H1 (cell line): ENCODE measurements at places on chromosomes 16 and 17. TPM values are rescaled to one million over a fixed set of nuclear protein-coding genes. Genes with fewer than 3 reads are reported as not detected.

- no peak for DNase-seq
Observed at GRCh38 chr16:3171181-3171854, 16.7 kb upstream of the OR1F1 start.

DNA sequence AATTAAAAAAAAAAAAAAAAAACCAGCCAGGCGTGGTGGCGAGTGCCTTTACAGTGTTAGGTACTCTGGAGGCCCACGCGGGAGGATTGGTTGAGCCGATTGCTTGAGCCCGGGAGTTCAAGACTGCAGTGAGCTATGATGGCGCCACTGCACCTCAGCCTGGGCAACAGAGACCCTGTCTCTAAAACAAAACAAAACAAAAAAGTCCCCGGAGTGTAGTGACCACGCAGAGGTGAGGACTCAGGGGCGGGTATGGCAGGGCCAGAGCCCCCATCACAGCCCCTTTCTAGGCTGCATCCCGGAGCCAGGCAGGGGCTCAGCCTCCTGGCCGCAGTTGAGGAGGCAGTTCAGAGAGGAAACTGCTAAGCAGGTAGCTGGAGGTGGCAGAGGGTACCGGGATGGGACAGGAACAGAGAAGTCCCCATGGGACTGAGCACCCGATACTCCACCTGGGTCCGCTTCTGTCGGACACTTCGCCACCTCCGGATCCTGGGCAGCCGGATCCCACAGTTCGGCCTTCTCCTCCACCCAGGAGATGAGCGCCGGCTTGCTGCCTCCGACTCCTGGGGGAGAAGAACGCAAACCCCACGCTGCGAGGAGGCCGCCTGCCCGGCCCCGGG, 800 bp downstream of the ZNF747 start:
- no peak for DNase-seq

The GPR142 gene
- not detected in 2 replicates for total RNA-seq

DNA sequence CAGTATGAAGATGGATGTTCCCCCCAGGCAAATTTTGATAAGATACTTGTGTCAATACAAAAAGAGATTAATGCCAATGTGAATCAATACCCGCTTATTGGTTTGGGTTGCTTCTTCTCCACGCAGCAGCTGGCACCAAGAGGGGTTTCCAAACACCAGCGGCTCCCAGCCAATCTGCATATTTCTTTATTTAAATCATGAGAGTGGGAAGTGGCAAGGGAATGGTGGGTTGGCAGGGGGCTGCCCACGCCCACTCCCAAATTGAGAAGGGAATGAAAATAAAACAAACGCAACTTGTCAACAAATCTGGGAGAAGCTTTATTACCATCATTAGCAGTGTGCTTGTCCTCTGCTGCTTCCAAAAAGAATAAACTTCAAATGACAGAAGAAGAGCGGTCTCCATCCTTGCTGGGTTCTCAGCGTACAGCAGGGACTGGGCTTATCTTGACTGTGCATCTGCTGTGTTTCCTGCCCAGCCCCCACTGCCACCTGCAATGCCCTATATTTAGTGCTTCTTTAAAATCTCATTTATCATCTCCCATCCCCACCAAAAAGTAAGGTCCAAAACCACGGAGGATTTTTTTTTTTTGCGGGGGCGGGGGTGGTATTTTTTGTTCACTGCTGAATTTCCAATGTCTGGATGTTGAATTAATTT, 34.9 kb upstream of the C16orf78 start:
- no peak for DNase-seq

DNA sequence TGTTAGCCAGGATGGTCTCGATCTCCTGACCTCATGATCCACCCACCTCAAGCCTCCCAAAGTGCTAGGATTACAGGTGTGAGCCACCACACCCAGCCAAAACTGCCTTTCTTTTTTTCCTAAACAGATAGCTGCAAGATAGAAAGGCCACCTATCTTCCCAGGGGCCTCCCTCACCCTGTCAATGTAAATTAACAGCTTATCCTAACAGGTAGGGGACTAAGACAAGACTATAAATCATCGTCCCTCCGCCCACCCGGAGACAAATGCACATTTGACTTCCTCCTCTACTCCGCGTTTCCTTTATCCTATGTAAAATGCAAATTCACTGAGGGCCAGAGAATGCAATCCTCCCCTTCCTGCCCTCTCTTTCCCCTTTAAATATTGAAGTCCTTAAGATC, 71.4 kb downstream of the MARF1 start:
- DNase-seq: no peak

The GPS1 gene
- 153 and 157 TPM in 2 replicates for total RNA-seq

The SPHK1 gene
- 2.4 and 2.6 TPM in 2 replicates for total RNA-seq

- no peak for DNase-seq
Observed at GRCh38 chr16:2514333-2515179, 804 bp downstream of the ATP6V0C start.

The SLC22A31 gene
- 10.6 and 11.1 TPM in 2 replicates for total RNA-seq

The SULT1A3 gene
- total RNA-seq: 10.9 and 13.8 TPM in 2 replicates

- no peak for DNase-seq
Observed at GRCh38 chr17:78623541-78623940, 46.3 kb upstream of the DNAH17 start.

DNA sequence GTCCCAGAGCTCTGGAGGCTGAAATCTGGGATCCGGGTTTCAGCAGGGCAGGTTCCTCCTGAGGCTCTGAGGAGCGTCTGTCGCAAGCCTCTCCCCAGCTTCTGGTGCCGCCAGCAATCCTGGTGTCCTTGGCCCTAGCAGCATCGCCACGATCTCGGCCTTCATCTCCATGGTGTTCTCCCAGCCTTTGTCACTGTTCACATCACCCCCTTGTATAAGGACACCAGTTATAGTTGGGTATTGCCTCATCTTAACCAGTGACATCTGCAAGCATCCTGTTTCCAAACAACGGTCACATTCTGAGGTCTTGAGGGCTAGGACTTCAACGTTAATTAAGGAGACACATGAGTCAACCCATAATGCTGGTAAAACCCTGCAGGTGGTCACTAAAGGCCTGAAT, 2.8 kb upstream of the PPP1R27 start:
- DNase-seq: no peak

DNA sequence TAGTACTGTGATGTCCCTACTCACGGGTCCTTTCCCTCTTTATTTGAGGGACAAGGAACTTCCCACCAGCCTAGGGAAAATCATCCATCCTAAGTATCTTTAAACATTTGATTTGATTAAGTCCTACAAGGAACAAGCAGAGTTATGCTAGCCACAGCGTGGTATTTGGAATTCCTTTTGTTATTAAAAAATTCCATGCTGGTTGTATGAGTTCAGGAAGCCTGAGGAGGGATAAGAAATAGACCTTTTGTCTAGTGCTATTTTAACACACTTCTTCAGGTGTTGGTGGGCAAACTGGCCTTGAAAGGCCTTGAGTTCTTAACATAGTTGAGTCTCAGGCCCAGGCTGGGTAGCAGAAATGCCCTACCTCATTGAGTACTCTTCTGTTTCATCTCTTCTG, 105.4 kb upstream of the TBX2 start:
- no peak for DNase-seq
